Lower leg skin (tissue), 4 donors: ENCODE measurements at places on chromosomes 1 and 21.

DNA sequence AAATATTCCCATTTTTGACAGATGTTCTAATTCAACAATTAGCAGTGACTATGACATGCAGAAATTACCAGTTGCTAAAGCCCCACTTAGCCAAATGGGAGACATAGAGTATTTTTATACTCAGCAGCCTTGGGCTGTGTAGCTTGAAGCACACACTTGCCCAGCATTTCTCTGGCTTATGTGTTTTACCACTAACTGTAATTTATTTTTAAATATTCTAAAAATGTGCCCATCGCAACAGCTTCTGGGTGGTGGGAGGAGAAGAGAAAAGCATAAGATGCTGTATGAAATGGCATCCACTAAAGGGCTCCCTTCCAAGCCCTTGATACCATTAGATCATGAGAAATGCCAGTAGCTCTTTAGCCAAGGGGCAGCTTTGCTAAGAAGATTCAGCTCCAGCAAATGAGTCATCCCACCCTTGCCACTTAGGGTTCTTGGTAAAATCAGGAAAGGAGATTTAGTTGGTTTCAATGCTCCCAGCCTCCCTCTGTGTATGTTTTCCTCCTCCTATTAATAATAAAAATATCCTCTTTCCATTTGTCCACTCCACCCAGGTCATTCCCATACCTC lies 462.7 kb upstream of the DEPDC1 start:
- no peak for DNase-seq

DNA sequence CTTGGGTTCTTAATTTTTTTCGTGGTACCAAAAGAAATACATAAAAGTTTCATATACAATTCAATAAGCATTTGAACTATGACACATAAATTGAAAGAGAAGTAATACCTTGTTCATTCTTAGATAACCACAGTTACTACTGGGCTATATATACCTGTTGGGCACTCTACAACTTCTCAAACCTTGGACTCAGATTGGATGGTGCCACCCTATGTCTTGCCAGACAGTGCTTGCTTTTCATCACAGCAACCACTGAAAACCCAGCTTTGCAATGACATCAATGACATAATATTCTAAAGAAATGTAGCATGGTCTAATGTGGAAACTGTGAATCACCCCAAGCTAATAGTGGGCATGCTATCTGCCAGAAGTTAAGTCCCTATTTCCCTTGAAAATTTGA lies 62.8 kb upstream of the DPH5 start:
- no peak for DNase-seq

- DNase-seq = no peak
These were observed 240.7 kb upstream of the HOOK1 start for GRCh38 chr1:59574085-59574484.

GRCh38 chr1:94937820-94938219 lies 10.9 kb upstream of the CNN3 start:
- DNase-seq = no peak

GRCh38 chr1:26259578-26259977 lies 20.3 kb upstream of the SH3BGRL3 start:
- no peak for DNase-seq

GRCh38 chr21:25025596-25025995 lies 581.7 kb downstream of the MRPL39 start:
- DNase-seq = no peak

- DNase-seq = no peak
These were observed 115.7 kb downstream of the NEK7 start for GRCh38 chr1:198272492-198272891.

DNA sequence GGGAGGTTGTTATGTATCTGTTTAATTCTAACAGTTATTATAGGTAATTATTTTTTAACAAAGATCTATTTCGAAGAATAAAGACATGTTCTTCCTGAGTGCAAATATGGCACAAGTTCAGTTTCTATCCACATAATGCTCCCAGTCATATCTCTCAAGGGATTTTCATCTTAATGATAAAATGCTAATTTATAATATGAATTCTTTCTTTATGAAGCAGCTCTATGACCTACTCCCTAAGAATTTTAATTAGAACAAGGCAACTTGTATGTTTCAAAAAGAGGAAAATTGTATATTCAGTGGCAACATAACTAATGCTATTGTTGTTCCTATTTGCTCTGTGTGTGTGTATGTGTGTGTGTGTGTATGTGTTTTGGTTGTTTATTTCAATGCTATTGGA lies 1222.1 kb upstream of the NCAM2 start:
- no peak for DNase-seq

DNA sequence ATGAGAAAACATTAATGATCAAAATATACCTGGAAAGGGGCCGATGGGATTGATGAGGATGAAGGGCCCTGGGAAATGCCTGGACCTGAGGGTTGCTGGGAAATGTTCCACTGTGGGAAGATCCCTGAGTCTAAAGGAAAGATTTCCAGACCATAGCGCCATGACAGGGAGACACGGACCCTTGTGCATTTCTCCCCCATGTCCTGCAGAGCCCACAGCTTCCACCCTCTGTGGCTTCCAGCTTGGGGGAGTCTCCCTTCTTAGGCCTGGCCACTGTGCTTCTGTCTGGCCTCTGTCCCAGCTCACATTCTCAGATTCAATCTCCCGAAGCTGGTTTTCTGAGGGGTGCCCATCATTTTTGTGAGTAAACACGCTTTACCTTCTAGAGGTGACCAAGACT lies 1.0 kb upstream of the PRAMEF12 start:
- DNase-seq = no peak

DNA sequence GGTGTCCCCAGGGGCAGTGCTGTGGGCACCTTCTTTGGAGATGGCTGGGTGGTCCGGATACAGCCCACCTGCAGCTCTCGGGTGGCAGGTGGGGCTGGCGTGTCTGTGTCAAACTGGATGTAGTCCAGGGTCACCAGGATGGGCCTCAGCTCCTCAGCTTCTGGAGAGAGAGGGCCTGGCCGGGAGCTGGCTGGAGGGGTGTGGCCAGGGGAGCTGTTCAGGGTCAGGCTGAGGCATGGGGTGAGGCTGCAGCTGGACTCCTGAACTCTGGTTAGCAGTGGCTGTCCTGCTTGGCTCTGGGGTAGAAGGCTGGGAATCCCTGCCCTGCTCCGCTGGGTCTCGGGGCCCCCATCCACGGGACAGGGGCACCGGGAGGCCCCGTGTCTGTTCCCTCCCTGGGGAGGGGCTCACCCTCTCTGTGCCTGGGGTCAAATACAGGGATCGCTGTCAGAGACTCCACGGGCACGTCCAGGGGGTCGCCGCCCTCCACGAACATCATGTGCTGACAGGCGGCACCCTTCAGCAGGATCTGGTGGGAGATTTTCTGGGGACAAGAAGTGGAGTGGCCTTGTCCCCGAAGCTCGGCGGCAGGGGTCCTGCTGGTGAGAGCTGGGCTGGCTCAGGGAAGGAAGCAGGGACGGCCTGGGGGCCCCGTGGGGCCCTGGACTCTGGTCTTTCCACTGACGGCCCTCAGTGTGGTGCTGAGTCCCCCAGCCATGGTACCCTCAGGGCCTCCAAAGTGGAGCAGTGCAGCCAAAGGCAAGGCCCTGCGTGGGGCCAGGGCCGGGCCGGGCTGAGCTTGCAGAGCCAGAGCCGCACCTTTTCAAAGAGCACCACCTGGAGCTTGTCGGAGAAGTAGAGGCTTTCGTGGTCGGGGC lies 4.1 kb upstream of the TMEM52 start:
- peak; percentile 13 for DNase-seq

DNA sequence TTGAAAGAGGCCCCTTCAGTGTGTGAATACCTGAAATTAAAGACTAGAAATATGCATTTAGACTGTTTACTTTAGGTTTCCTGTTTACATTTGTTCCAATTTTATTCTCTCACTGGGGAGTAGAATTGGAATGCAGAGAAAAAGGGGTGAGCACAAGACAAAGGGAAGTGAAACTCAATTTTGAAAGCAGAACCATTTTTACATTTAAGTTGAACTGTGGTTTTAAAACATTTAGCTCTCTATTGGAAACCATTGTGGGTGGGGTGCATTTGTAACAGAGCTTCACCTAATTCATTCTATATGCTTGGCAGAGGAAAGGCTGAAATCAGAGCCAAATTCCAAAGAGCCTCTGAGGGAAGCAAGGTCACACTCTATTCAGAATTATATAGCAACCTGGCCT lies 235.3 kb upstream of the C1orf105 start:
- no peak for DNase-seq

- DNase-seq = no peak
These were observed 9.9 kb downstream of the TTC3 start for GRCh38 chr21:37082856-37083528.

DNA sequence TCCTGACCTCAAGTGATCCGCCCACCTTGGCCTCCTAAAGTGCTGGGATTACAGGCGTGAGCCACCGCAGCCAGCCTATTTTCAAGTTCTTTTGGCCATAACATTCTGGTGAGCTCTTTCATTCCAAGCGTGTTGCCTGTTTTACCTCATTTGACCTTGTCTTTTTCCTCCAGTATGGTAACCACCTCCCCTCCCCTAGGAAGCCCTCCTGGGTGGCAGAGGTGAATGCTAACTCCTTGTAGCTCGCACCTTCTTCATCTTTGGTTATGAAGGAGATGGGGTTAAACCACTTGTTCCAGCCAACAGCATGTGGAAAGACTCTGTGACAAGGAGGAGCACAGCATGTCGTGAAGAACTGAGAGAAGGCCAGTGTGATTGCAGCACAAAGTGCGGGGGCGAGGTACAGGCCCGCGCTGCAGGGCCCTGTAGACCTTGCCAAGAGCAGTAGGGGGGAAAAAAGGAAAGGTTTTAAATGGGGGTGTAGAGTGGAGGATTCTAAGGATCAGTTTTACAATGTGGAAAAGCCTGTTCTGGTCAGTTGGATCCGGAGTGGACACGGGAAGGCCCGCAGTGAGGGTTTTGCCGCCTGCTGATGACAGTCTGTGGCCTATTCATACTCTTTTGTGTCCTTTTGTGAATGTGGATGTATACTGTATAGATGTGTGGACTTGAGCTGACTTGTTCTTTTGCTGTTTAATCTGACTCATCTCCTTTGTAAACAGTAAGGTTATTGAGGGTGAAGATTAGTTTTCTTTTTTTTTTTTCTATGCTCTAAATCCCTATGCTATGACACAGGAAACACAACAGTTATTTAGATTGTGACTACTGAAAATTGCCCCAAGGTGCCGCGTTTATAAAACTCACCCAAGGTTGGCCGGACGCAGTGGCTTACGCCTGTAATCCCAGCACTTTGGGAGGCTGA lies 7.5 kb upstream of the ZNF436 start:
- no peak for DNase-seq

DNA sequence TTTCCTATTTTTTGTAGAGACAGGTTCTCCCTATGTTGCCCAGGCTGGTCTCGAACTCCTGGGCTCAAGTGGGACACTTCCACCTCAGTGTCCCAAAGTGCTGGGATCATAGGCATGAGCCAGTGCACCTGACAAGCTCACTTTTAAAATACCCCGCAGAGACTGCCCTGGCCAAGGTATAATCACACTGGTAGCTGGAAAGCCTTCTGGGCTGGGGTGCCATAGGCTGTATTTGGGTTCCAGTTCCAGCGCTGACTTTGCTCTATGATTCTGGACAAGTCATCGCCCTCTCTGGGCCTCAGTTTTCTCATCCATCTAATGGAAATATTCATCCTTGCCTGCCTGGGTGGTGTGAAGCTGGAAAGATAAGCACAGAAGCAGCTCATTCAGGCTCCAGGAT lies 10.4 kb downstream of the LDLRAD1 start:
- no peak for DNase-seq

DNA sequence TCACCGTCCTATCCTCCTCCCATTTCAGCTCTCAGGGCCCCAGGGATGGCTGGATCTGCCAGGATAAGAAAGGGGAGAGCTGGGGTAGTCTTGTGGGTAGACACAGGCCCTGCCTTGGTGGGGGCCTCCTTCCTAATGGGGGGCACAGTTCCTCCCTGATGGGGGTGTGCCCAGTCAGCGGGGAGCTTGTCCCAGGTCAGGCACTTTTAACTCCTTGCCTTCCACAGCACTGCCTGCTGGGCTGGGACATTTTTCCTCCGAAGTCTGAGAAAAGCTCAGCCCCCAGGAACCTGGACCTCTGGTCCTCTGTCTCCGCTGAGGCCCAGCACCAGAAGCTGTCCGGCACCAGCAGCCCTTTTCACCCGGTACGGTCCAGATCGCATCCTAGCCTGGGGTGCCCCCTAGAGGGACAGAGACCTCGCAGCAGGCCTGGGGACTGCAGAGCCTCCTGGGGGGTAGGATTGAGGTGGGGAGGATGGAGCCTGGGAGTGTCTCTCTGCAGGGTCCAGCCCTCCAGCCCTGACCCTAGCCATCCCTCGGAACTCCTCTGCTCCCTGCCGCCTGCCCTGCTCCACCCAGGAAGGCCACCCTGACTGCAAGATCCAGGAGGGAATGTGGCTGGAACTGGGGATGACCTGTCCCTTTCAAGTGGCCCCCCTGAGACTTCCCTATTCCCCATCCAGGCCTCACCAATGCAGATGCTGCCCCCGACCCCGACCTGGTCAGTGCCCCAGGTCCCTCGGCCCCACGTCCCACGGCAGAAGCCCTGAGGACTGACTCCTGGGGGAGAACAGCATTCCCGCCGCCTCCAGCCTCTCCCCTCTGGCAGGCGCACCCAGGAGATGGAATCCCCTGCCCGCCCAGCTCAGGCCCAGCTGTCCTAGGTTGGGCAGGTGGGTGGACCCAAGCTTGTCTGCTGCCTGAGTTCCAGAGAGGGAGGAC lies 12.0 kb downstream of the MIIP start:
- no peak for DNase-seq

GRCh38 chr1:174032671-174033222 lies 10.6 kb upstream of the RC3H1 start:
- no peak for DNase-seq

DNA sequence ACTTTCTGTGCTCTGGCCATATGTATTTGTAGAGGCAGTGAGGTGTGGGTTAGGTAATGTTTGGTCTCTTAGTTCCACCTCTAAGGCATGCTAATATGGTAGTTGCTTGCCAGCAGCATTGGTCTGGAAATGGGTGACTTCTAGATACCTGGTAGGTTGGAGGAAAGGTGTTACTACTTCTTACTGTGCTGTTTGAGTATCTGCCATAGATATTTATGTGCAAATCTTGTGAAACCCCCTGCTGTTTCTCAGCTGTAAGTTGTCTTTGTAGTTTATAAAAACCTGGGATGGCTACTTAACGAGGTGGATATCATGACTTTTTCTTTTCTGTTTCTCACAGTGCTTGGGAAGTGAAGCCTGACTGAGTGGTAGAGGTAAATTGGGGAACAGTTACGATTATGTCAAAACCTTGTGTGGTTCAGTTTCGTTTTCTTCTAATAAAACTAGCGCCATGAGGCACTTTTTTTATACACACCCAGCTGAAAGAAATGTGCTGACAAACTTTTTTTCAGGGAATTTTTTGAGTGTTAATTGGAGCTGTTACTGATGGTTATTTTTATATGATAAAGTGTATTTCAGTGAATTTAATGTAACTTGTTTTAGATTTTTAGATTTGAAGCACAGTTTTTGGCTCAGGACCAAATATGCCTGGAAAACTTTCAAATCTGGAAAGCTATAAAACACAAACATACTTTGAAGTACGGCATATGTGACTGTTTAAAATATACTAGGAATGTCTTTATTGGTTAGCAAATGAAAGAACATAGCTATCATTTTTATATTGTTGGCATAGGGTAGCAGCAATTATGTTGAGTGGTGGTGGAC lies 42.1 kb downstream of the CAMSAP2 start:
- DNase-seq = no peak

DNA sequence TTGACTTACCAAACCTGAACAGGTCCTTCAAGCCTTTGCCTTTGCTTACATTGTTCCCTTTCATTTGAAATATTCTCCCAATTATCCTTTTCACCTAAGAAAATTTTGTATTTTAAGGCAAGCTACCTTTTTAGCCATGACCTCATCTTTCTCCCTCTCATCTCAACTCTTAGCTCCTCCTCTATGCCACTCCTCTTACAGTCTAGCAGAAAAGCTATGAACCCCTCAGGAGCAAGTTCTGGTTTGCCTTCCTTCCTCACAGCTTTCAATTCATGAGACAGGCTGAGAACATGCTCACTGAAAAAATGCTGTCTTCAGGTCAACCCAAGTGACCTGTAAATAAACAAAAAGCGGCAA lies 8.3 kb upstream of the MUTYH start:
- no peak for DNase-seq
